NAMALWA (cell line): ENCODE measurements at places on chromosomes 4 and X.

GRCh38 chrX:147565237-147565636 is 346.5 kb upstream of the FMR1 start:
- no peak for DNase-seq

DNA sequence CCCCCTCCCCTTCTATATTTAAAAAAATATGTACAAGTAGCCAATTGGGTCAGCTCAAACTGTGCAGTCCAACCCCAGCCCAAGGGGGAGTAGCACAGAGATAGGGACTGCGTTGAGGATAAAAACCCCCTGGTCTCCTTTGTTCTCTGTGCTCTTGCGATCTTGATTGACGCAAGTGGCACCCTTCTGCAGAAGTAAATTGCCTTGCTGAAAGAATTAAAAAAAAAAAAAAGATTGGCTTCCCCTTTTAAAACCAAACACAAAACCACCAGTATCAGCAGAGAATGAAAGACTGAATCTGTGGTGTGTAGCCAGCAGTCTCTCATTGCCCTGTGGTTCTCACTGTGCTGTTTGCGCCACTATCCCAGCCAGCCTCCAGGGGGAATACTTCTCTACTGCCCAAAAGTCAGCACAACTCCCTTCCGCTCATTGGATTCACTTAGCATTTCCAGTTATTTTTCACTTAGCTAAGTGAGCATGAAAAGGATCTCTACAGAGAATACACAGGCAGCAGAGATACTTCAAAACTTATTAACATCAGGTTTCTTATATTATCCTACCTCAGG is 29.7 kb downstream of the MANBA start:
- DNase-seq, result peak; percentile 17

- peak; percentile 2 for DNase-seq
These were observed 37.3 kb downstream of the SAT1 start for GRCh38 chrX:23820235-23820782.

DNA sequence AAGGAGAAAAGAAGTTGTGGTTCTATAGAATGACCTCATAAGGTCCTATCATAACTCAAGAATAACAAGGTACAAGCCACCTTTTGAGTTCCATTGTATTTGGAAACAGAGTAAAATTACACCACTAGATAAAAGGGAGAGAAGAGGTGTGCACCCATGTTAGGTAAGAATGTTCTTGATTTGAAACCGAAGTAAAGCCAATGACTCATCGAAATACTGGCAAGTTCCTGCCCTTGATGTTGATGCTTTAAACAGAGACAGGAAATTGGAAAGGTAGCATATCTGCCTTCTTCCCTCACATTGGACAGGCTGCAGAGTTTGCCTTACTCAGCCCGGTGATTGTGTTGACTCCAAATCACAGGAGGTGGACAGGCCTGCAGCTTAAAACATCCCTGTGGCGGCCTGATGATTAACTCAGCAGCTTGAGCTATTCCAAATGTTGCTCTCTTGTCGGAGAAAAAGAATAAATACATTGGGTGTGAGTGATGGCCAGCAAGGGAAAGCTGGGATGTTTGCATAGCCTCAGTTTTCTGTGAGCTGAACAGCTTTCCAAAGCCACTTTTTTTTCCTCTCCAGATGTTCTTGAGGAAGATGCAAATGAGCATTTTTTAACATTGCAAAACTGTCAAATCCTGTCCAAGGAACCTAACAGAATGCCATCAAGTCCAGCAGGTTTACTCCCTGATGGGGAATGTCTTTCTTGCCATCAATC is 321.1 kb downstream of the NKX6-1 start:
- no peak for DNase-seq

DNA sequence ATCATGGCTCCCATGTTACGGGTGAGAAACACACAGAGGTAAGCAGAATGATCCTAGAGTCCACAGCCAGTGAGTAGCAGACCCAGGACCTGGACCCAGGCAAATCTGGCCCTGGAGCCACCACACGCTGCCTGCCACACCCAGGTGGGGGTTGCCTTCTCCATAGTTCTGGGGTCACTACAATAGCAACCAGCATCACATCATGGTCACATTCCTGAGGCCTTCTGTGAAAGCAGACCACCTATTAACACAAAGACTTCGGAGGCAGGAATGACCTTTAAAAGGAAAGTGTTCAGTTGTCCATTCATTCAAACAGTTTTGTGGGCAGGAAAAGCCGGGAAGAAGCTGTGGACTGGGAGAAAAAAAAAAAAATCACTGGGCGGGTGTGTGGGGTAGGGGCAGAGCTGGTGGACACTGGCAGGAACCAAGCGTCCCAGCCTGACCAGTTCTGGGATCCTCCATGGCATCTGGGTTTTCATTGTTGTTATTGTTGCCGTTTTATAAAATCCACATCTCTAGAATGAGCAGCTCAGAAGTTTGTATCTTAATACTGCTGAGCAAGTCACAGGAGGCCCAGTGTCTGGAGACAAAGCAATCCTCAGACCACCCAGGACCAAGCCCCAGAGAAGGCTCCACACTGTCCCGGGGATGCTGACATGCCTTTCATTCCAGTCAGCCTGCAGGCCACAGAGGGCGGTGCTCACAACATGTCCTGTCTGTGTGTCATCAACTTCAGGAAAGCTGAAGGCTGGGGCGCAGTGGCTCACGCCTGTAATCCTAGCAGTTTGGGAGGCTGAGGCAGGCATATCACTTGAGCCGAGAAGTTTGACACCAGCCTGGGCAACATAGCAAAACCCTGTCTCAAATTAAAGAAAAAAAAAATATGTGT is 67.0 kb downstream of the SEL1L3 start:
- no peak for DNase-seq

DNA sequence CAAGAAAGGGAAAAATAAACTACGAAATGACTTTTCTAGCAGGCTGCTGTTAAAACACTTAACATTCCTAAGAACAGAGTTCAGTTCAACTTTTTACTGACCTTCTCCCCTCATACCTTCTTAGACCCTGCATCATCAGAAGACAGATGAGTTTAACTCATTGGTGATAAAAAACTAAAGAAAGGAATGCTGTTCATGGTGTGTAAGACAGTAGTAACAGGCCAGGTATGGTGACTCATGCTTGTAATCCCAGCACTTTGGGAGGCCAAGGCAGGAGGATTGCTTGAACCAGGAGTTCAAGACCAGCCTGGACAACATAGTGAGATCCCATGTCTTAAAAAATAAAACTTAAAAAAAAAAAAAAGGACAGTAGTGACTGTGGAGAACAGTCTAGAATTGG is 16.2 kb downstream of the RBM47 start:
- no peak for DNase-seq

DNA sequence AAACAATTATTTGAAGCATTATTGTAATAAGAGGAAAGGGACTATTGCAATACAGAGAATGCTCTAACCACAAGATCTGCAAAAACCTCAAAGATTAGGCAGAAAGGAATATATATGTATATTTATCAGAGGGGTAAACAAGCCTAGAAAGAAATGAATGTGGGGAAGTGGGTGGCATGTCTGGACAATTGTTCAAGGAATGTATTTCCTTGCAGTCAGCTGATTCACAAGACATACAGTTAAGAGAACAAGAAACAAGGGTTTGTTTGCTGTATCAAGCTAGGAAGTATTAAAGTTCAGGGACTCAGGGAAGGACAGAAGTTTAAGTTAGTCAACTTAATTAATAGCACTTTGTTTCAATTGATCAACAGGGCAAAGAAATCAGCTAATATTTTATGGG is 514.7 kb downstream of the CENPC start:
- DNase-seq, result no peak

GRCh38 chrX:45850197-45850774 is 649.6 kb upstream of the DIPK2B start:
- DNase-seq, result no peak

GRCh38 chrX:150352114-150352513 is 11.0 kb upstream of the MAMLD1 start:
- no peak for DNase-seq

GRCh38 chr4:46016306-46016705 is 107.5 kb downstream of the GABRG1 start:
- DNase-seq, result peak; percentile 2

- DNase-seq, result peak; percentile 38
These were observed 492 bp upstream of the NKX3-2 start for GRCh38 chr4:13544606-13545393.

- DNase-seq, result no peak
These were observed 52.5 kb upstream of the PITX2 start for GRCh38 chr4:110675426-110675825.

DNA sequence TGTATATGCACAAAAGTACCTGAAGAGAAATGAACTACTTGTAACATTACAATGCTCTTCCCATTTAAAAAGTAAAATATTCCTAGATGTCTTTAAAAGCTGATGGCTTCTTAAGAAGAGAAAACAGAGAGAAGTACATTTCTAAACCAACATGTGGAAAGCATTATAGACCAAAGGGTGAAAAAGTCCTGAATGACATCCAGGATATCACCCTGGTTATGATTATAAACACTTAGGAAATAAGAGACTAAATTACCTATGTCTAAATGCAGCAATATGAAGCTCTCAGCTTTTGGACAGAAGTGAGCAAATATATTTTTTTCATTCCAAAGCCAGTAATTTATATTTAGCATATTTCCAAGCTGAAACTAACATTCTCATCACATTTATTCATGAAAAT is 21.7 kb upstream of the EGFL6 start:
- no peak for DNase-seq

DNA sequence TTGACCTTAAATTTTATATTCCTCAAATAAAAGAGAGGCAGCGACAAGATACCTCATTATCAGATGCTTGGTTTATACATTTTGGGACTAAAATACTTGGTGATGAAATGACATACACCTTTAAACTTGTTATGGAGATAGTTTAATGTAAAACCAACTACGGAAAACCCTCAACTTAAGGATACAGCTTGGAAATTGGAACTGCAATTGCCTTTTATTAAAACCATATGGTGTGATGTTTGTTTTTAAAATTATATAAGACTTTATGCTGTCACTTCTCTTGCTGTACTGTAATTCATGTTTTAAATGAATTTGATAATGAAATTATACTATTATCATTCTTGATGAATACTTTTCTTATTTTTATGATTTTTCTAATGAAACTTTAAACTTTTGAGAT is 25.9 kb downstream of the METTL14 start:
- DNase-seq, result no peak

GRCh38 chr4:33160126-33160525 is 2440.0 kb downstream of the PCDH7 start:
- DNase-seq, result peak; percentile 38

- DNase-seq, result no peak
These were observed 327.8 kb downstream of the GALNTL6 start for GRCh38 chr4:172141025-172141424.

- no peak for DNase-seq
These were observed 91.0 kb downstream of the ARHGAP24 start for GRCh38 chr4:85565761-85566480.

DNA sequence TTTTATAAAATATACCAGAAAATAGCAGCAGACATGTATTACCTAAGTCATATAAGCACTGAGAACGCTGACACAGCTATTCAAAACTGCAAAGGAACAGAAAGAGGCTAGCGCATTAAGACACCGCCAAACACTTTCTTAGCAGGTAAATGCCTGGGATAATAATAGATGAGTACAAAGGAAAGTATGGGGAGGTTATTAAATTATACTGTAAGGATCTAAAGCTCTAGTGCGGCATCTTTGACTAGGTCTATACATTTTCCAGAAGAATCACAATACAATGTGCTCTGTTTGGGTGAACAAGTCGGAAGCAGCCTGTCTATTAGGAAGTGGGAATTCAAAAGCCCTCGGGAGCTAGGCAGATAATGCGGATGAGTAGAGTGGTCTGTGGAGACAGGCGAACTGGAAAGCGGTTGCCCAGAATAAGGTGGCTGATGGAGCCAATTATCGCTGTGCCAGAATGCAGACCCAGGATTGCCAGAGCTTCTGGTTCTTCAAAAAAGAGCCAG is 443.6 kb upstream of the TENM3 start:
- DNase-seq, result no peak

GRCh38 chrX:6849716-6850414 is 297.6 kb upstream of the STS start:
- no peak for DNase-seq

GRCh38 chr4:76703676-76704075 is 194.3 kb downstream of the SOWAHB start:
- DNase-seq, result no peak

DNA sequence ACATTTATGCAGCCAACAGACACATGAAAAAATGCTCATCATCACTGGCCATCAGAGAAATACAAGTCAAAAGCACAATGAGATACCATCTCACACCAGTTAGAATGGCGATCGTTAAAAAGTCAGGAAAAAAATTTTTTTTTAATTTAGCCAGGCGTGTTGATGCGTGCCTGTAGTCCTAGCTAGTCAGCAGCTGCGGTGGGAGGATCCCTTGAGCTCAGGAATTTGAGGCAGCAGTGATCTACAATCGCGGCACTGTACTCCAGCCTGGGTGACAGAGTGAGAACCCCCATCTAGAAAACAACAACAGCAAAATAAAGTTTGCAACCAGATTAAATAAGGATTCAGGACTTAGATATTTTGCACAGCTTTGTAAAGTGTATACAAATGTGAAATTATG is 65.7 kb upstream of the ALG13 start:
- DNase-seq, result no peak

- DNase-seq, result no peak
These were observed 33.6 kb upstream of the TAPT1 start for GRCh38 chr4:16259889-16260246.

DNA sequence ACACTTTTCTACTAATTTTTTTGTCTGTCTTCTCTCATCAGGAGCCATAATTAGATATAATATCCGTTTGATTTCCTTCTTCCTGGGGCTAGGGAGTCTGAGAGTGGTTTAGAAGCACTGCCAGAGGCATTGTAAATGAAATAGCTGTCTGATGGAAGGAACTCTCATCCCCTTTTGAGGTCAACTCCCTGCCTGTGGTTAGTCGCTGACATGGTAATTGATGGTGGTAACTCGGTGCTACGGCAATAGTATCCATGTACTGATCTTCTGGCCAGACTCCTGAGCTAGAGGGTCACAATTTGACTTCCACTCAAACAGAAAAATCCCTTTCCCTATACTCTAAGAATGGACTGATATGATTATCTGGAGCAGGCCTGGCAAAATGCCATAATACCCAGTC is 108.1 kb upstream of the TRPC5 start:
- DNase-seq, result no peak

DNA sequence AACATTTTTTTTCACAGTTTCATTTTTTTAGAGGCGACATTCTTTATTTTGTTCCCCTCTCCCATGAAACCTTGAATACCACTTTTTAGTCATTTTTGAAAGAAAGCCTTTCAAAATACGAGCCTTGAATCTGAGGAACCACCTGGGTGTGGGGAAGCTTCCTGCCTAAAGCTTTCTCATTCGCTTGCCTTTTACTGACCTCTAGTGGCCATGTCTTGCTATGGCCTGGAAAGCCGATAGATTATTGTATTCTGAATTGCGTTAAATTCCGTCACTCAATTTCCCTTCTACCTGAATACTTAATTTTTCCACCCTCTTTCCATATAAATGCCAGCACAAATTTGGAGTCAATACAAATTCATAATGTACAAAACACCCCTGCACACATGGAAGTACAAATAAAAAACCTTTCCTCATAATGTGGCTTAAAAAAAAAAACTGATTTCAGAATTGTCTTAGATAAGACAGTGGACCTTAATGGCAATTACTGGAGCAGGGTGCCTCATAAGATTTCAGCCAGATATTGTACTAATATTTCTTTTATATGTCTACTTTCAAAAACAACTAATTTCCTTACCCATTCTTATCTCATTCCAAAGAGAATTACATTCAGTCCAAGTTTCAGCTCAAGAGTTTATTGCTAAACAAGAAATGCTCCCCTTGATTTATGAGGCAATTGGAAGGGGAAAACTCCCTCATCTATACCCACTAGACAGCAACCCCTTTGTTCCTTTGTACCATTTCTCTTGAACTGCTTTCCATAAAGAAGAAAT is 217.9 kb downstream of the CENPC start:
- peak; percentile 75 for DNase-seq
